IMR-90 (cell line): ENCODE measurements at places on chromosomes 11 and 22. TPM values are rescaled to one million over a fixed set of nuclear protein-coding genes. Genes with fewer than 3 reads are reported as not detected.
A peak's percentile ranks its signal among the peaks of the same experiment; 100 is the strongest.

The DDX10 gene
- 28.1 and 31.9 TPM in 2 replicates for total RNA-seq

The AHNAK gene
- 695 and 735 TPM in 2 replicates for total RNA-seq

The IFITM10 gene
- under 0.01 and 0.18 TPM in 2 replicates for total RNA-seq

The CD3G gene
- total RNA-seq = not detected in 2 replicates

- H3K4me1 ChIP-seq = no peaks in the 10 kb centered on the region
- no peak overlapping the region for H3K4me3 ChIP-seq
- no peaks in the 10 kb centered on the region for H3K36me3 ChIP-seq
- peaks cover 4% of the 10 kb centered on the region for H3K27me3 ChIP-seq
These were observed 35.4 kb upstream of the GNAZ start for GRCh38 chr22:23034621-23035556.

DNA sequence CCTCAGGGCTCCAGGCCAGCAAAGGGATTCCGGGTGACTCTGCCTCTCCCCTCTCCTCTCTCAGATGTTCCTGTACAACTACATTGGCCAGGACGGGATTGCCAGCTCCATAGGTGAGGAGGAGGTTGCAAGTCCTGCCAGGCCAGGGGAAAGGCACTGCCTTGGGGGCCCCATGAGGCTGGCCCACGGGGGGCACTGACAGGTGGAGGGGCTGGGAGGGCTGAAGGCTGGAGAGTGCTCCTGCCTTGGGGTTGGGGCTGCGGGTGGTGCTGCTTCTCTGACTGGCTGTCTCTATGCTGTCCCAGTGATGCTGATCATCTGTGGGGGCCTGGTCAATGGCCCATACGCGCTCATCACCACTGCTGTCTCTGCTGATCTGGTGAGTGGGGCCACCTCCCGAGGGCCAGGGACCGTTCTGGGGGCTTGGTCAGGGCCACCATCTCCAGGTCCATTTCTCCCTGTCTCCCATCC is 21.7 kb downstream of the SLC37A2 start:
- H3K4me3 ChIP-seq = no peak overlapping the region
- no peaks in the 10 kb centered on the region for H3K27me3 ChIP-seq
- no peak for DNase-seq
- H3K4me1 ChIP-seq = peaks cover 11% of the 10 kb centered on the region

DNA sequence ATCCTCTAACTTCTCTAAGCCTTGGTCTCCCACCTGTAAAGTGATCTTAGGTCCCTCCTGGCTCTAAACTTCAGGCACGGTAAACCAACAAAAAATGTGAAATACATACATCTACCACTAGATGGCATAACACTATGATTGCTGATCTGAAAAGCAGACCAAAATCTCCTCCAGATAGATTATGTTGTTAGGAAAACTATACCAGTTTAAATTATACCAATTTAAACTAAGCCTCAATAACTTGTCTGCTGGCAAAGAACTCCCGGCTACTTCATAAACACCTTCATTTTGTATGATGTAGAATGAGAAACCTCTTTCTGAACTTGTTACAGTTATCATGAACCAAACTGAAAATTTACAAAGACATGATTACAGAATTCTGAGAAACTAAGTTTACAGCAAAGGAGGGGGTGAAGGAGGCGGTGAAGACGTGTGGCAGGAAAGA is 85.9 kb downstream of the SBF2 start:
- peaks cover 7% of the 10 kb centered on the region for H3K4me1 ChIP-seq
- no peaks in the 10 kb centered on the region; the same call in 1 of the 2 replicates for H3K36me3 ChIP-seq
- H3K27ac ChIP-seq = peak overlapping the region; percentile 67
- H3K27me3 ChIP-seq = no peaks in the 10 kb centered on the region
- DNase-seq = peak; percentile 64
- H3K4me3 ChIP-seq = peak overlapping the region; percentile 7; the same call in 1 of the 2 replicates

DNA sequence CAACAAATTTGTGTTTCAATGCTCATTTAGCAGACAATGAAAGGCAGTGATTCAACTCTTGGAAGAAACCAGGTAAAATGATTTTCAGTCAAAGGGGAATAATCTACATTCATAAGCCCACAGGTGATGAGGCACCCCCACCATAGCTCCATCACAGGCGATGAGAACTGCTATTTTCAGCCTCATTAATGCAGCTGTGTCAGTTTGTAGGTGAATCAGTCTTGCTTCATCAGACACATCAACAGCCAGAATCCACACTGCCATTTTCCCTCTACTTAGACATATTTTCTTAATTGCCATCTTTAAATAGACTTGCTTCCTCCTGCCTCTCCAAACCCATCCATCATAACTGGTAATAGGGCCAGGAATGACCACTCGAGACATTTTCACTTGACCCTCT is 701.0 kb downstream of the OPCML start:
- DNase-seq = no peak
- no peaks in the 10 kb centered on the region for H3K4me1 ChIP-seq
- H3K4me3 ChIP-seq = no peak overlapping the region
- peaks cover 5% of the 10 kb centered on the region for H3K27me3 ChIP-seq
- H3K27ac ChIP-seq = no peak overlapping the region

DNA sequence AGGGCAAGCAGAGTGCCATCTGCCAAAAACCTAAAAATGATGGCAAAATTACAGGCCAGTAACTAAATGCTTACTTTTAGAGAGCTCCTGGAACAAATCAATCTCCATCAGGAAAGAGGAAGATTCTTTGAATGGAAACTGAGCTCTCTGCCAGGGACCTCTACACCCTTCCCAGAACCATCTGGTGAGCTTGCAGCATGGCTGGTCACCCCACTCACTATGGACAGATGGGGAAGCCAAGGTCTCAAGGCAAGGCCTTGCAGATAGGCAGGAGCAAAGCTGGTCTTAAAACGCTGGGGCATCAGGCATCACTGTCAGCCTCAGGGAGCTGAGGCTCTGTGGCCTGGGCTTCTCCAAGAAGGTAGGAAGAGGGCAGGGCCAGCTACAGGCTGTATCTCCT is 36.2 kb downstream of the SERGEF start:
- DNase-seq = no peak
- no peaks in the 10 kb centered on the region for H3K27me3 ChIP-seq
- H3K36me3 ChIP-seq = no peaks in the 10 kb centered on the region
- no peak overlapping the region for H3K4me3 ChIP-seq
- no peak overlapping the region for H3K27ac ChIP-seq

- H3K36me3 ChIP-seq = no peaks in the 10 kb centered on the region
- DNase-seq = no peak
- H3K4me3 ChIP-seq = no peak overlapping the region
- peaks cover 8% of the 10 kb centered on the region for H3K27me3 ChIP-seq
- no peak overlapping the region for H3K27ac ChIP-seq
These were observed 25.7 kb upstream of the TPBGL start for GRCh38 chr11:75214843-75215242.

DNA sequence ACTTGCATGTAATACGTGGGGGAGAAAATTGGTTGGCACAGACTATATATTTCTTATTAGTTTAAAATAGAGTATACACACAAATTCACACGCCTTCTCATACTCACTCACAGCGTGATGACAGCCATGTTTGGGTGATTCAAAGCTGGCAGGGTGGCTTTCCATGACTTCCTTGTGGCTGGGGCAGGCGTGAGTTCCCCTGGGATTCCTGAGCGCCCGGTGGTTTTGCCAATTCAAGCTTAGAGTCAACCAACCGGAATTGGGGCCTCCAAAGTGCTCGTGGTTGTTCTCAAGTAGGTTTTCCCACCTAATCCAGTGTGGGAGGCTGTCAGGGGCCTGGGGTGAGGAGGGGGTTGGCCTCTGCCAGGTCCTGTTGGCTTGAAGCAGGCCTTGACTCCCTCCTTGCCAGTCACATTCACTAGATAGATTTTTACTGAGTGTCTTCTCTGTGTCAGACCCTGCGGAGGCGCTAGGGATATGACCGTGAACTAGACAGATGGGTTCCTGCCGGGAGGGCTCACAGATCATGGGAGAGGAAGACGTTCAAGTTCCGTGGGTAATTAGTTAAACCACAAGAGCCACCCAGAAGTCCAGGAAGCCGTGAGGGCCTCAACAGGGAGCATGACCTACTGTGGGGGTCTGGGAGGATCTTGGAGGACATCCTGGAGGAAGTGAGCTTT is 11.5 kb downstream of the PKNOX2 start:
- H3K27ac ChIP-seq = no peak overlapping the region
- H3K36me3 ChIP-seq = no peaks in the 10 kb centered on the region
- H3K4me1 ChIP-seq = peaks cover 9% of the 10 kb centered on the region; the same call in 1 of the 2 replicates
- no peak overlapping the region for H3K4me3 ChIP-seq
- peaks cover 4% of the 10 kb centered on the region; the same call in 1 of the 2 replicates for H3K27me3 ChIP-seq

DNA sequence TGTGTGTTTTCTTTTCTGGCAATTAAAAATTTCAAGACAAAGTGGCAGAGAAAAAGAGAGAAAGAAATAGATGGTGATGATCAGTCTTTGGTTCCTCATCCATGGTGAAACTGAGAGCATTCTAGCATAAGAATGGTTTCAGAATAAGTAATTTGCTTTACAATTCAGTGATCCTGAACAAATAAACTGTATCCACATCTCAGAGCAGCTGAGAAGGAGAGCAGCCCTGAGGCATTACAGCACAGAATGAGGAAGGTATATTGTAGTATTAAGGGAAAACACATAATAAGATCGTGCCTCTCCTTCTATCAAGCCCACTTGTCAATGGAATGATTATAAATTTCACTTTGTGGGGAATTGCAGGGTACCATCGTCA is 17.4 kb downstream of the LUZP2 start:
- DNase-seq = no peak
- no peaks in the 10 kb centered on the region; the same call in 1 of the 2 replicates for H3K4me1 ChIP-seq
- H3K36me3 ChIP-seq = no peaks in the 10 kb centered on the region
- H3K4me3 ChIP-seq = no peak overlapping the region
- no peaks in the 10 kb centered on the region for H3K27me3 ChIP-seq

- H3K27ac ChIP-seq = no peak overlapping the region
- no peak overlapping the region for H3K4me3 ChIP-seq
- no peaks in the 10 kb centered on the region for H3K27me3 ChIP-seq
- no peak for DNase-seq
- H3K4me1 ChIP-seq = peaks cover 3% of the 10 kb centered on the region
- no peaks in the 10 kb centered on the region for H3K36me3 ChIP-seq
These were observed 22.2 kb downstream of the CASP5 start for GRCh38 chr11:105000797-105001196.

GRCh38 chr11:35139722-35140282 is 831 bp downstream of the CD44 start:
- peak overlapping the region; percentile 97 for H3K27ac ChIP-seq
- peak overlapping the region; percentile 74 for H3K4me3 ChIP-seq
- H3K27me3 ChIP-seq = no peaks in the 10 kb centered on the region
- DNase-seq = no peak

- H3K4me3 ChIP-seq = no peak overlapping the region
- peaks cover 1% of the 10 kb centered on the region; the same call in 1 of the 2 replicates for H3K4me1 ChIP-seq
These were observed 388.4 kb upstream of the DDI1 start for GRCh38 chr11:103648054-103648453.

- no peak overlapping the region for H3K4me3 ChIP-seq
- DNase-seq = no peak
- no peak overlapping the region for H3K27ac ChIP-seq
- H3K4me1 ChIP-seq = no peaks in the 10 kb centered on the region
These were observed 20.8 kb downstream of the ZNF195 start for GRCh38 chr11:3357994-3358676.
